ENCODE measurements at places on chromosomes 7 and 10. TPM values are rescaled to one million over a fixed set of nuclear protein-coding genes. Genes with fewer than 3 reads are reported as not detected.

The HSPA14 gene
- 5.7 TPM for total RNA-seq

The MINDY4 gene
- 4.3 TPM for total RNA-seq

- DNase-seq: no peak
Measured at GRCh38 chr10:35979116-35979515, 337.0 kb upstream of the FZD8 start.

The TMEM72 gene
- total RNA-seq: 3.8 TPM

- no peak for DNase-seq
Measured at GRCh38 chr10:94219829-94220228, 142.9 kb downstream of the NOC3L start.

The WNT16 gene
- total RNA-seq: under 0.01 TPM

DNA sequence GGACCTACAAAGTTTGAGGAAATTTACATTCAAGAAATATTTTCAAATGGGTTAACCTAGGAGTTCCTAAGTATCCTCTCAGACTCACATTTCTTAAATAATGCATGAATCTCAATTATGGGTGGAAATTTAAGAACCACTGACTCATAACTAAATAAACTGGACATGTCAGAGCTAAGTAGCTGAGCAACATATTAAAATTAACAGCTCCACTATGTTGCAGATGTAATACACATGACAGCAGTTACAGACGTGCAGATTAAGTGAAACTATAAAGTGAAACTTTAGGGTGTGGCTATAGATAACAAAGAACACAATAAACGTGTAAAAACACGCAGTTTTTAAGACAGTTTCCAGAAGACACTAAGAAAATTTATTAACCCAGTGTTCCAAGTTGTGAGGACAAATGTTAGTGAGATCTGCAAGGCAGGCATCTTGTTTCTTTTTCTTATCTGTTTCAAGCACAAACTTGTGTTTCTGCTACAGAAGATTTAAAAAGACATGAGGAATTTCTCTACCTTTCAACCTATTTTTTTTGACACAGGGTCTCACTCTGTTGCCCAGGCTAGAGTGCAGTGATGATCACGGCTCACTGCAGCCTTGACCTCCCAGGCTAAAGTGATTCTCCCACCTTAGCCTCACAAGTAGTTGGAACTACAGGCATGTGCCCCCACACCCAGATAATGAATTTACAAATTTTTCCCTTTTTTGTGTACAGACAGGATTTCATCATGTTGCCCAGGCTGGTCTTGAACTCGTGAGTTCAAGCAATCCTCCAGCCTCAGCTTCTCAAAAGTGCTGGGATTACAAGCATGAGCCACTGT is 25.3 kb downstream of the DNMBP start:
- DNase-seq: no peak

- peak; percentile 76 for DNase-seq
Measured at GRCh38 chr7:100465702-100466311, 1.7 kb upstream of the SPACDR start.

DNA sequence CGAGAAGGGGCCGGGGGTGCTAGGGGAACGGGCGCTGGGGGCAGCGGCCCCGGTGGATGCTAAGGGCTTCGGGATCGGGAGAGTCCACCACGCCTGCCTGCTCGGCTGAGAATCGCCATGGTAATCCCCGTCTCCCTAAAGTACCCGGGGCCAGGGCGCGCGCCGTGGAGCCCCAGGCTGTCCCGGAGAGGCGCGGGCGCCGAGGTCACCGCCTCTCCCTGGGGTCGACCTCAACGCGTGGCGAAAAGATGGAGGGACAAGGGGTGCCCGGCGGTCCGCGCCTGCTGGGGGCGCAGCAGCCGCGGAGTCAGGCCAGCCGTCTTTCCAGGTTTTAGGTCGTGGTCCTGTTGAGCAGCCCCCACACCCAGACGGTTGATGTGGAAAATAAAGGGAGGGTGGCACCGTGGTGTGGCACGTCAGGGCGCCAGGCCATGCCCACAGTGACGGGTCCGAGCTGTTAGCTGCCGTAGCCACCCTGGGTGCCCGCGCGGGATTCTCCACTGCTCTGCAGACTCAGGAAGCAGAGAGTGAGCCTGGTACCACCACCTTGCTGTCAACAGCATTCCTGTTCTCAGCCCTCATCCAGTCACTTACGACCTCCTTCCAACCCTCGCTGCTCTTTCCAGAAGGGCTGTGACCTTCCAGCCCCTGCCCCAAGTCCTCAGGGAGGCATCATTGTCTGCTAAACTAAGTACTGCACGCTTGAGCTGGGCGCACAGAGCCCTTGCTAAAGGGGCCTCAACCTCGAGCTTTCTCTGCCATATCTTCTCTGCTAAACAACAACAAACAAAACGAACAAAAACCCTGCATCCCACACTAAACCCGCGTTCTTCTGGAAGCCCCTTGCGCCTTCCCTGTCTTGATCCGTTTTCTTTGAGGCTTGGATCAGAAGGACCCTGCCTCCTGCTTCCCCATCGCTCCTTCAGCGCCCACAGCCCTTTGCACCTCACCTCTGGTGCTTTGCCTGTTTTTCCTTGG is 666 bp downstream of the SMKR1 start:
- DNase-seq: peak; percentile 19

The ATOH7 gene
- 0.27 TPM for total RNA-seq

DNA sequence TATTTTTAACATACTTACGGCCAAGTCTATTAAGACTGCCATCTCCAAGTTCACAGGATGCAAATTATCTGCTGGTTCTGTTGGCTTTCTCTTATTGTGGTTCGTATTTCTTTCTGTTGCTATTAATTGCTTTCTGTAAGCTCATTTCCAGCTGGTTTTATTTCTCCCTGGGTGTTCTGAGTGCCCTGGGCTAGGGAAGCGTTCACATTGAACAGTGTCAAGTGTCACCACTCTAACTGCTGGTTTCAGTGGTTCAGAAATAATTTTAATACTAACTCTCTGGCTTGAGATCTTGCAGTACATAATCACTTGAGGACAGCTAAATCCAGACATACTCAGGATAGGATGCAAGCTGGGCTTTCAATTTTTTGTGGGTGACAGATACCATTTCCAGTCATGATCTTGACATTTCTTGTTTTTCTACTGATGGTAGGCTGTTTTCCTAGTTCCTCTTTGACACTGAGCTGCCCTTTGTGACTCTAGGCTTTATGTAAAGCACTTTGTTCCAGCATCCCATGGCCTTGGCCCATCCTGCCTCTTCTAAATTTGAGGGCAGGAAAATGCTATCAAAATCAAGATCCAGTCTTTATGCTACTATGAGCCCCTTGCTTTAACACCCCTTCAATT is 117.6 kb downstream of the SNX13 start:
- DNase-seq: no peak

DNA sequence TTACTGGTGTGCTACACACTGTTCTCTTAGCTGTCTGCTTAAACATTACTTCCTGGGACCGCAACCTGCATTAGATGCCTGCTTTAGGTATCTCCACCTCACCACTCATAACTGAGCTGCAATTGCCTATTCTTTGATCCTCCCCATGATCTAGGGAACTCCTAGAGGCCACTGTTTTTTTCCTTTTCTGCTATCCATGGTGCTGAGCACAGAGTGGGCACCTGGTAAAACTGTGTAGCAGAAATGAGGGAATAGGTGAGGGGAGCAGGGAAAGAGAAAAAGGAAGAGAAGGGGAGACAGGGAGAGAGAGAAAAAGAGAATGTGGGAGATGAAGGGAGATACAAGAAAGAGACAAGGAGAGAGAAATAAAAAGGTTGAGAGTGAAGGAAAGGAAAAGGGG is 434.9 kb downstream of the ADRA2A start:
- DNase-seq: no peak

GRCh38 chr7:73742753-73743641 is 4.4 kb upstream of the ABHD11 start:
- DNase-seq: no peak

The PLPP4 gene
- under 0.01 TPM for total RNA-seq

- no peak for DNase-seq
Measured at GRCh38 chr7:104127204-104127603, 80.6 kb downstream of the ORC5 start.

GRCh38 chr7:17516771-17517170 is 218.3 kb downstream of the AHR start:
- DNase-seq: no peak

DNA sequence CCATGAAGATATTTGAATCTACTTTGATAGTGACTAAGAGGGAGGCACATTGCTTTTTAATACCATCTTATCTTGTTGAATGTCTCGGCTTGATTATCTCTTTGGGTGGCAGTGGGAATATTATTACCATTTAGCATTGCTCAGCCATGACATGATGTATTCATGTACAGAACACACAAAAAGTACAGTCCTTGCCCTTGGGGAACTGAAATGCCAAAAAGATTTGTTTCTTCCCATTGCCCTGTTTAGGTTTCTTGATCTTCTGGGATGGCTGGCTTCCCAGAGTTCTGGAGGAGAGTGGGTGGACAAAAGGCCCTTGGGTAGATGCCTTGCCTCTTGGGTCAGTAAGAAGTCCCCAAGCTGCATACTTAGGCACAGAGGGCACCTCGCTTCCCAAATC is 23.8 kb downstream of the SUFU start:
- no peak for DNase-seq

GRCh38 chr10:114518401-114519305 is 114.4 kb upstream of the AFAP1L2 start:
- DNase-seq: no peak

The DEPP1 gene
- 29.1 TPM for total RNA-seq

- DNase-seq: no peak
Measured at GRCh38 chr10:42975558-42976340, 101.1 kb upstream of the RET start.

DNA sequence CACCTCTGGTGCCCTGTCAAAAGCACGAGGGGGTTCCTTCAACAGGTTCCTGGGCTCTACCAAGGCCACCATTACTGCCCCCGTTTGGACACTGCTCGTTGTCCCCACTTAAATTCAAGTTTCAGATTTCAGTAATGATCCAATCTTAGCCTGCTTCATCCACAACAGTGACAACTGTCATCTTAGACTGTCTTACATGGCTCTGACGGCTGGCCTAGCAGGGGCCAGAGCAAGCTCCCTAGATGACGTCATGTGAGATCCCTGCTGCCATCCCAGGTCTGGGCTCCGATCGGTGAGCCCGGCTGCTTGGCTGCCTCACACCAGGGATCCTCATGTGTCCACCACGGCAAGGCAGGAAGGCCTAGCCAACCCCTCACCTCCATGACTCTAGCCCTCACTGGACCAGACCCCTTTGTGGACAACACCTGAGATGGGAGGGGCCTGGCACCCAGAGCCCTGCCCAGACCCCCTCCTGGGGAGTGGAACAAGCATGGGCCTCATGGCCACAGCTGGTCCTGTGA is 82.5 kb downstream of the FAM53B start:
- DNase-seq: no peak

The OLAH gene
- not detected for total RNA-seq

- DNase-seq: no peak
Measured at GRCh38 chr10:3068968-3069737, 1.8 kb downstream of the PFKP start.

- DNase-seq: peak; percentile 81
Measured at GRCh38 chr7:50661345-50662040, 96.3 kb upstream of the DDC start.

The ADCYAP1R1 gene
- total RNA-seq: not detected

DNA sequence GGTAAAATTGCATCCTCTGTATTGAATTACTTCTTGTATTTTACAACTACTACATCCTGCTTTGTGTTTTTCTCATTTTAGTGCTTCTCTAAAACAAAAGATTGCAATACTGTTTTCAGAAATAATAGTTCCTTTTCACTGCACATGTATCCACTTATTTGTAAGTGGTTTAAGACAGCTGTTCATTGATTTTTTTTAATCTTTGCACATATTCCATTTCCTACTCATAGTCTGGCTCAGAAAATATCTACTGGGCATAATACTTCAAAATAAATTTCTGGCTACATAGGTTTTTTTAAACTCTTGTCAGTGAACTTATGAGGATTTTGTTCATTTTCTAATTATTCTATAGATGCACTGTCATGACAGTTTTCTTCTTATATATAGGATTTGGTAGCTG is 54.8 kb downstream of the SND1 start:
- no peak for DNase-seq

The EVX1 gene
- total RNA-seq: not detected

GRCh38 chr7:30556840-30557239 is 37.8 kb upstream of the GARS1 start:
- DNase-seq: no peak

The EPHA1 gene
- 6.2 TPM for total RNA-seq

- DNase-seq: peak; percentile 34
Measured at GRCh38 chr10:18658271-18659124, 733 bp upstream of the ARL5B start.

Data from hematopoietic multipotent progenitor cell (in vitro differentiated cells).